ENCODE measurements at places on chromosomes 11 and 22.

GRCh38 chr11:88508418-88508758 is 170.9 kb upstream of the CTSC start:
- no peak for DNase-seq

GRCh38 chr11:64558065-64558745 is 32.8 kb upstream of the SLC22A12 start:
- no peak for DNase-seq

DNA sequence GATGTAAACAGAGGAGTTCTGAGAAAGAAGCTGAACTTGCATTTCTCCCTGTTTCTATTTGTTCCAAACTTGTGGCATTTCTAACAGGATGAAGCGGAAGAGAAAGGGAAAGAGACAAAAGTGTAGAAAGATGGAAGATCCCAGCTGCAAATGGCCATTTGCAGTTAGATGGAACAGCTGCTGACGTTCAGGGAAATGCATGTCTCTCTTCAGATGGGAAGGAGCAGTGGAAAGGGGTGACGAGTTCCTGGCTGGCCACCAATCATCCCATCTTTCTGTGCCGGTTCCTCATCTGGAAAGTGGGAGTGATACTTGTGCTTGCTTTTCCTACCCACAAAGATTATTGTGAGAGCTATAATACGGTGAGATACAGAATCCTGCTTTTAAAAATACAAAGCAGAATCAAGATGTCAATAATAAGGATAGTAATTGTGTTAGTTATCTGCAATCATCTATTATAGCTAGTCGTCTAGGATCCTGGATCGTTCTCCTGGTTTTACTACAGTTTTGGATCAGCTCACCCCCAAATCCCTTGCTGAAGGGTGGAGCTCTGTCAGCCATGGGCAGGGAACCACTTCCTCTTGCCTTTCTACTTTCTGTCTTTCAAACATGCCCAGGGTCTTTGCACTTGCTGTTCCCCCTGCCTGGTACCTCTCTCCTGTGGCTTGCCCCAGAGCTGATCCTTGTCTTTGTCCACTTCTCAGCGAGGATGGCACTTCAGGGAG is 1.2 kb upstream of the TIMP3 start:
- no peak for DNase-seq

DNA sequence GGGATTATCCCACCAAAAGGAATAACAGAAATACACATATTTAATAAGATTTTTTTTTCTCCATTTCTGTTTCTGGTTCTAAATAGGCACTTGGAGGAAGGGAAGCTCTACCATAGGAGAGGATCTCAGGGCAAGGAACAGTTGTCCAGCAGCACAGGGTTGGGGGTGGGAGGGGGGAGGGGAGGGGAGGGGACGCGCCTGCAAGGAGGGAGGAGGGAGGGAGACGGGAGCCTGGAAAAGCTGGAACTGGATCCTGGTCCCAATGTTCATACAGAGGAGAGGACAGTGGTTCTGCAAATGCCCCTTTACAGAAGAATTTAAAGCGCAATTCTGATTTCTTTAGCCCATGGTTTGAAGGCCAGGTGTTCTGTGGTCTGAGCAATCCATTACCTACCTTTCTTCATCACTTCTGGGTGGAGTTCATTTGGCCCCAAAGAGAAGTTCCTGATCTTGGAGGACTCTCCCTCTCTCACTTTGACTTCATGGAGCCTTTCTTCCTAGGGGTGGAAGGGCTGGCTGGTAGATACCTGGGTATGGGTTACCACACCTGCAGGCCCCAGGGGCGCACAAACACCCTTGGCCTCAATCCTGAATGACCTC is 348.9 kb upstream of the NCAM1 start:
- DNase-seq, result no peak

- DNase-seq, result no peak
Measured at GRCh38 chr11:72513411-72513810, 79.1 kb upstream of the CLPB start.

- no peak for DNase-seq
Measured at GRCh38 chr11:10274726-10275125, 19.3 kb downstream of the SBF2 start.

- no peak for DNase-seq
Measured at GRCh38 chr11:19026862-19027261, 33.7 kb downstream of the MRGPRX2 start.

DNA sequence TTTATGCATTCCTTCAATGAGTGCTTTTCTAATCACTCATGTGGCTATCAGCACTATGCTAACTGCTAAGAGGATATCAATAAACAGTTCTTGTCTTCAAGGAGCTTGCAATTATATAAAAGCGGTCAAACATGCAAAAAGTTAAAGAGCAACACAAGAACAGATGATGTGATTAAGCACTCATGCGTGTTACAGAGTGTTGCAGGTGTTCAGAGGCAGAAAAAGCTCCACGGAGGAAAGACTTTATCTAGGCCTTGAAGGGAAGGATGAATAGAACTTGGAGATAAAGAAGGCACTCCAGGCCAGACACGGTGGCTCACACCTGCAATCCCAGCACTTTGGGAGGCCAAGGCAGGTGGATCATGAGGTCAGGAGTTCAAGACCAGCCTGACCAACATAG is 13.6 kb downstream of the CD3E start:
- DNase-seq, result no peak

GRCh38 chr11:62666259-62666926 is 1.3 kb downstream of the CSKMT start:
- no peak for DNase-seq

DNA sequence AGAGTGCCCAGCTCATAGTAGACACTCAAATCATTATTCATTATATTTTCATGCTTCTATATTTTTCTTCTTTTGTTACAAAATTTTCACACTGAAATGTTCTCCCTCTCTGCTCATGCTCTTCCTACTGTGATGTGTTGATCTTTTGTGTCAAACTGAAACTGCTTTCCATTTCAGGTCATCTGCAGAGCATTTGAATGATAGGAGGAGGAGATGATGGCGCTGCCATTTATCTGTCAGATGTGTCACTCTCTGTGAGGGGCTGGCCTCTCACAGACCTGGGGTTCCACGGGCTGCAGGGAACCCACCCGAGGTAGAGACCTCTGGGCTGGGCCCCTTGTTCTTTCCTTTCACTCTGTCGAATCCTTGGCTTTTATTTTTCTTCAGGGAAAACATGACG is 41.1 kb downstream of the OR10A6 start:
- DNase-seq, result no peak

GRCh38 chr11:26790738-26791137 is 68.9 kb upstream of the SLC5A12 start:
- no peak for DNase-seq

GRCh38 chr11:44753961-44754645 is 27.3 kb downstream of the TSPAN18 start:
- no peak for DNase-seq

- no peak for DNase-seq
Measured at GRCh38 chr11:34819740-34820482, 96.3 kb downstream of the APIP start.

DNA sequence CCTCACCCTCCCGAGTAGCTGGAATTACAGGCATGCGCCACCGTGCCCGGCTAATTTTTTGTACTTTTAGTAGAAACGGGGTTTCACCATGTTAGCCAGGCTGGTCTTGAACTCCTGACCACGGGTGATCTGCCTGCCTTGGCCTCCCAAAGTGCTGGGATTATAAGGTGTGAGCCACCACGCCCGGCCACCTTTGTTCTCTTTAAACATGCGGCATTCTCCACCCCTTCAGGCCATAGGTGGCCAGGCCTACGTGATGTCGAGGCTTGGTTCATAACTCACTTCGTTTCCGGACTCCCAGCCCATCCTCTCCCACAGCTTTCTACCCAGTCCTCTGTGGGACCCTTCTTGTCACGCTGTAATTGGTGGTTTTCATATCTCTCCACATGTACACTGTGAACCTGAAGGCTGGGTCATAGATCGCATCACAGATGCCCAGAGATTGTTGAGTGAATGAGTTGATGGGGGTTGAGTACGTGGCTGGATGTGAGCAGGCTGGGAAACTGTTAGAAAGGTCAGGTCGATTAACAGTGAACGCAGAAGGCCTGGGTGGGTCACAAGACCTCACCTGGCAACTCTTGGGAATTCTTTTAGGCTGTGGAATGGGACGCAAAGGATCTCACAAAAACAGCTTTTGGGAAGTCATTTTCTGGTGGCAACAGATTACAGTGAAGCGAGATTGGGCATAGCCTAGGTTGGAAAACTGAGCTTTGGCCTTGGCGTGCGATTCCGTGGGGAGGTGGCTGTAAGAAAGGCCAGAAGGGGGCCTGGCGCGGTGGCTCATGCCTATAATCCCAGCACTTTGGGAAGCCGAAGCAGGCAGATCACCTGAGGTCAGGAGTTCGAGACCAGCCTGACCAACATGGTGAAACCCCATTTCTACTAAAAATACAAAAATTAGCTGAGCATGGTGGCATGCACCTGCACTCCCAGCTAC is 44.5 kb downstream of the ST14 start:
- no peak for DNase-seq

DNA sequence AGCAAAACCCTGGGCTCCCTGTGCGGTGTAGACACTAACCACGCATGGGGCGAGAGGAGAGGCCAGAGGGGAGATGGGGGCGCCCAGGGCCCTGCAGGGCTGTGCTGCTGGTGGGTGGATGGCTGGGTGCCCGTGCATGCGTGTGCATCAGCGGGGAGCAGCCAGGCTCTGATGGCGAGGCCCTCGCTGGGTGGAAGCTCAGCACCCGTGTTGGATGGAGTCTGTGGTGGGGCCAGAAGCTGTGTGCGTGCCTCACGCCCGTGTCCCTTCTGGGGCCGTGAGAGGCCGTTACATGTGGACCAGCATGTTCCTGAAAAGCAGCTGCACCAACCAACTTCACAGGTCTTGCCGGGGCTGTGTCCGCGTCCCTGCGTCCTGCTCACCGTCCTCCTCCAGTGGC is 33.4 kb downstream of the MUC6 start:
- DNase-seq, result no peak

GRCh38 chr22:41152902-41153301 is 52.2 kb upstream of the L3MBTL2 start:
- DNase-seq, result no peak

DNA sequence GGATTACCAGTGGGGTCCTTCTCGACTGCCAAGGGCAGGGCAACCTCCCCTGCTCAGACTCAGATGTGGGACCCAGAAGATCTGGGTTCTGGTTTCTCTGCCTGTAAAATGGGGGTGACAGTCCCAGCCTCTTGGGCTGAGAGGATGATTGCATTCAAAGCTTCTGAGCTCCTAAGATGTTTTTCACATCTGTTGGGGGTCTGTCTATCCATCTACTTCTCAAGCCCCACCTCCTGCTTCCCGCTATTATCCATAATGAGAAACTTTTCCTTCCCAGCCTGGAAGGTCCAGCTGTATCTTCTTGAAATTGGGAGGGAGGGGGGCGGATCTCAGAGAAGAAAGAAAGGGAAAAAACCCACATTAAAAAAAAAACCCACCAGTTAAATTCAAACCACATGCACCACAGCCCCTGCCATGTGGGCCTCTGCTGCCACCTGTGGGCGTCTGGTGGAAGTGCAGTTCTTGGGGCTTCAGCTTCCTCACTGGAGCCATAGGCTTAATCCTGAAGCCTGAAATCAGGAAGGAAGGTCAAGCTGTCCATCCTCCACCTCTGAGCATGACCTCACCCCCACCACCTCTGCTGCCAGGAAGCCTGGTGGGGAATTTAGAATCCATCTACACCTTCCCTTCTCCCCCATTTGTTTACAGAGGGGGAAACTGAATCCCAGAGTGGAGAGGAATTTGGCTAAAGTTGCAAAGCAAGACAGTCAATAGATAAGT is 27.3 kb downstream of the ARHGEF17 start:
- peak; percentile 71 for DNase-seq

- DNase-seq, result no peak
Measured at GRCh38 chr11:32405592-32405991, 29.7 kb downstream of the WT1 start.

GRCh38 chr11:93648158-93648557 is 13.3 kb upstream of the CEP295 start:
- DNase-seq, result peak; percentile 18

DNA sequence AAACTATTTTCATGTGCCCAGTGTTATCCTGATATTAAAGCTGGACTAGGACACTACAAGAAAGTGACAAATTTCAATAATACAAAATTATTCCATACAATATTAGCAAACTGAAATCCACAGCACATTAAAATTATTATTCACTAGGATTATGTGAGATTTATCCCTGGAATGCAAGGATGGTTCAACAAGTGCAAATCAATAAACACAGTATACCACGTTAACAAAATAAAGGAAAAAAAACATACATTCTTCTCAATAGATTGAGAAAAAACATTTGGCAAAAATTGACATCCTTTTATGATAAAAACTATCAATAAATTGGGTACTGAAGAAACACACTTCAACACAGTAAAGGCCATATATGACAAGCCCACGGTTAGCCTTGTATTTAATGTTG is 1758.2 kb upstream of the RAG2 start:
- no peak for DNase-seq

- peak; percentile 94 for DNase-seq
Measured at GRCh38 chr11:107683061-107683460, 28.8 kb downstream of the SLN start.

DNA sequence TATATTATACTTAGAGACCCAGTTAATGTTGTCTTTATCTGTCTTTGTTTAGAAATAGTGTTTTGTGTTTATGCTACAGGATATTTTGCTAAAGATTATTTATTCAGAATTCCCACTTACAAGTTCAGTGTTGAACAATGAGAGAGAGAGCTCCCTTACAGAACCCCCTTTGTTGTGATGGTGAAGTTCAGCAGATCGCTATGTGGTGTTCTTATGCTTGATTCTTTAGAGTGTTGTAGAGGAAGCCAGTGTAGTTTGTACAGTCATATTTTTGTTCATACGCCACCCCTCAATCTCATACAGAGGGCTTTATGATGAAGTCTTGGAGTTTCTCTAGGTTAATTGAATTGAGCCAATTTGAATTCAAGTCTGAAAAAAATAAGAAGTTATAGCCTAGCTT is 150.2 kb downstream of the TMEM135 start:
- no peak for DNase-seq

DNA sequence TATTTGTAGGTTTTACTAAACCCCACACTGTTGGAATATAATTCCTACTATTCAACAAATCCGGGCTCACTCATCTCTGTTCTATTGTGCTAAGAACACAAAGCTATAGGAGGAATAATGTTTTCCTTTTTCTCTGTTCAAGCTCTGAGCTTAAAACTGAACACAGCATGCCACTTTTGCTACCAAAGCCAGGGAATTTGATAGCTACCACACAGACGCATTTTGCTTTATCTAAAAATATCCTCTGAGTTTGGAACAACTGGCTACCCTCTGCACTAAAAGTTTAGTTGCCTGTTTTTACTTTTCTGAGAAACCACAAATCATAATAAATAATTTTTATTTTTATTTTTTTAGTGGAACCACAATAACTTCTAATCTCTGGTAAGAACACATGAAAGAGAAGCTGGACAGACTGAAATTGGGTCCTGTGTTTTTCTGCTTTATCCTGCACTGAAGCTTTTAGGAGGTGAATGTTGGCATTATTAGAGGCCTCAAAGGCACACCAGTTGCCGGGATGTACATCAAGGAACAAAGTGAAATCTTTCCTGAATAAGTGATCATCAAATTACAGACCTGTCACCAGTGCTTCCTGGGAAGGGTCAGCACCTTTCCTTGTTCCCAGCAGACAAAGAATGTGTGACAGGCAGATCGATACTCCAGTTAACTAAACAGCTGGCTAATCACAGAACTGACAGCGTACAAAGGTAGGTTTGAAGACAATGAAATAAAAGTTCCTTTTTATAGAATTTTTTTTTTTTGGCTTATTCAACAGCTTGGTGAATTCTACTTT is 523.2 kb upstream of the TENM4 start:
- DNase-seq, result no peak

GRCh38 chr11:45964911-45965389 is 42.5 kb downstream of the LARGE2 start:
- DNase-seq, result peak; percentile 60

GRCh38 chr22:22692707-22693530 is 48.5 kb downstream of the GGTLC2 start:
- no peak for DNase-seq

Measured in inflammatory macrophage treated with lipopolysaccharide for 4 hours (primary cell).